K562 (cell line): ENCODE measurements at places on chromosomes 7 and 10. TPM values are rescaled to one million over a fixed set of nuclear protein-coding genes. Genes with fewer than 3 reads are reported as not detected.

PSMC2 gene
- total RNA-seq = 316 and 323 TPM in 2 replicates

DNA sequence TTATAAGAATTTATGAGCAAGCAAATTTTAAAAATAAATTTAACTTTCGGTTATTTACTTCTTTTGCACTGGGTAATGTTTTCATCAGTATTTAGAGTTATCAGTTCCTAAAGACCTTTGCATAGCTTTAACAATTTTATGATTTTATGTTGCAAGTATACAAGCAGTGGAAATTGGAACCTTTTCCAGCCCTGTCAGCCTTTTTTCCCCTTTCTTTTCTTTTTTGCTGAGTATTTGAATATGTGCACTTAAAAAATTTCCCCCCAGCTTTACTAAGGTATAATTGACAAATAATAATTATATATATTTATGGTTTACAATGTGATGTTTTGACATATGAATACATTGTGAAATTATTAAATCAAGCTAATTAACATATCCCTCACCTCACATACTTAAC lies 62.6 kb downstream of the MKLN1 start:
- no peak for DNase-seq

- DNase-seq = no peak
These were observed 1128.5 kb downstream of the TYW1 start for GRCh38 chr7:68125168-68125567.

ADCY1 gene
- total RNA-seq = 0.02 and 0.16 TPM in 2 replicates

- no peak for DNase-seq
These were observed 224.7 kb upstream of the SH2B2 start for GRCh38 chr7:102061981-102062390.

GRID2IP gene
- total RNA-seq = not detected in 2 replicates

GRCh38 chr7:27098578-27099451 lies 3.0 kb upstream of the HOXA1 start:
- no peak for DNase-seq

DNA sequence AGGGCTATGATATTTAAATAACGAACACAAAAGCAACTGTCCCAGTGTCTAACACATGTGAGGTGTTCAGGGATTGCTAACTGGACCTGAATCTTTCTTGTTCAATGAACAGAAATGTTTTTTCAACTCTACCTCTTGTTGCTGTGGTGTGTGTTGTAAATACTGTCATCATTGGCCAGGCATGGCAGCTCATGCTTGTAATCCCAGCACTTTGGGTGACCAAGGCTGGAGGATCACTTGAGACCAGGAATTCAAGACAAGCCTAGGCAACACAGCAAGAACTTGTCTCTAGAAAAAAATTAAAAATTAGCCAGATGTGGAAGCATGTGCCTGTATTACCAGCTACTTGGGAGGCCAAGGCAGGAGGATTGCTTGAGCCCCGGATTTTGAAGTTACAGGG lies 1250.9 kb downstream of the TYW1 start:
- no peak for DNase-seq

DNA sequence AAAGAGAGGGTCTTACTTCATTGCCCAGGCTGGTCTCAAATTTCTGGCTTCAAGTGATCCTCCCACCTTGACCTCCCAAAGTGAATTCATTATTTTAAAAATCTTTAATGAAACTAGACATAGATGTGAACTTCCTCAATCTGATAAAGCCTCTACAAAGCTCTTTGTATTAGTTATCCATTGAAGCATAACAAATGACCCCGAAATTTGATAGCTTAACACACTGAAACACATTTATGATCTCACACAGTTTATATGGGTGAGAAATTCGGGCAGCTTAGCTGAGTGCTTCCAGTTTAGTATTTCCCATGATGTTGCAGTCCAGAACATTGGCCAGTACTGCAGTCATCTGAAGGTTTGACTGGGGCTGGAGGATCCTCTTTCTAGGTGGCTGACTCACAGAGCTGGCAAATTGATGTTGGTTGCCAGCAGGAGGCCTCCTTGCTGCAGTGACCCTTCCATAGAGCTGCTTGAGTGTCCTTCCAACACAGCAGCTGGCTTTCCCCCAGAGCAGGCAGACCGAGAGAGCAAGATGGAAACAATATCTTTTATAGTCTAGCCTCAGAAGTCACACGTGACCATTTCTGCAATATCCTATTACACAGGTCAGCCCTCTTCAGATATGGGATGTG lies 16.6 kb upstream of the WNT8B start:
- no peak for DNase-seq
